ENCODE measurements at places on chromosomes 12 and 14. TPM values are rescaled to one million over a fixed set of nuclear protein-coding genes. Genes with fewer than 3 reads are reported as not detected.

The KRT85 gene
- not detected for total RNA-seq

GRCh38 chr12:128693115-128693514, 130.6 kb downstream of the SLC15A4 start:
- no peaks in the 10 kb centered on the region for H3K36me3 ChIP-seq
- no peak overlapping the region for H3K27ac ChIP-seq
- no peaks in the 10 kb centered on the region for H3K4me1 ChIP-seq

- DNase-seq, result no peak
- no peaks in the 10 kb centered on the region for H3K36me3 ChIP-seq
- peaks cover 18% of the 10 kb centered on the region for H3K4me1 ChIP-seq
- H3K27me3 ChIP-seq, result no peaks in the 10 kb centered on the region
Measured at GRCh38 chr14:103545915-103546651, 16.4 kb downstream of the BAG5 start.

DNA sequence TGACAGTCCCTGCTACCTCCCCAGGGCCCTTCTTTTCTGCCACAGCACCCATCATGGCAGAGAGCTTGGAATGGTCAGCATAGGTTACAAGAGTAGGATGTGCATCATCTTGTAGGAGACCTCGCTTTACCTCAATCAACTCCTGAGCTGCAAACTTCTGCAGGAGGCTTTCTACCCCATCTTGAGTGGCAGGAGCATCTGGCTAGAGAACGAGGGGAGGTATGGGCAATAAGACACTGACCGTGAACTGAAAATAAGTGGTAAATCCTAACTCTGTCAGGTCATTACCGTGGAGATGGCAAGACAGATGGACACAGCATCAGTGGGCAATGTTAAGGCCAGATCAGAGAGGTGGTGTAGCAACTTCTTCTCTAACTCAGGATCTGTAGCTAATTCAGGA, 7.8 kb downstream of the METTL3 start:
- no peak for DNase-seq
- H3K27ac ChIP-seq, result peak overlapping the region; percentile 43
- H3K36me3 ChIP-seq, result peaks cover 47% of the 10 kb centered on the region
- H3K4me1 ChIP-seq, result peaks cover 19% of the 10 kb centered on the region

DNA sequence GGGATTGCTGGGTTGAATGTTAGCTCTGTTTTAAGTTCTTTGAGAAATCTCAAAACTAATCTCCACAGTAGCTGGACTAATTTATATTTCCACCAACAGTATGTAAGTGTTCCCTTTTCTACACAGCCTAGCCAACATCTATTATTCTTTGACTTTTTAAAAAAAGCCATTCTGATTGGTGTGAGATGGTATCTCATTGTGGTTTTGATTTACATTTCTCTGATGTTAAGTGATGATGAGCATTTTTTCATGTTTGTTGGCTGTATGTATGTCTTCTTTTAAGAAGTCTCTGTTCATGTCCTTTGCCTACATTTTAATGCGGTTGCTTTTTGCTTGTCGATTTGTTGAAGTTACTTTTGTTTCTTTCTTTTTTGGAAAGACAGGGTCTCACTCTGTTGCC, 301.1 kb upstream of the OR4E1 start:
- no peak overlapping the region for H3K27ac ChIP-seq
- H3K4me3 ChIP-seq, result no peak overlapping the region
- no peaks in the 10 kb centered on the region for H3K4me1 ChIP-seq
- H3K36me3 ChIP-seq, result no peaks in the 10 kb centered on the region

DNA sequence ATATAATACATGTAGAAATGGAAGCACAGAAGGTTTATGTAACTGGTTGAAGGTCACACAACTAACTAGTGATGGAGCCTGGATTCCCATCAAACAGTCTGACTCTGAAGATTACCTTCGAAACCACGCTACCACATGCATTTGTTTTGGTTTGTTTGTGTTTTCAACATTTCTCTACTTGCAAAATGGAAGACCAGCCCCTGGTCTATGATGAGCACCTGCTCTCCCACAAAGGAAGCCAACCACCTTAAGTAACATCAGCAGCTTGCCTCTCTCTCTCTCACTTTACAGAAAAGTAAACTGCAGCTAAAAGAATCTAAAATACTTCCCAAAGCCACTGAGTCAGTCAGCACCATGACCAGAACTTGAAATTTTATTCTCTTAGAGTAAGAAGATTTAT, 186.9 kb upstream of the TMPO start:
- no peaks in the 10 kb centered on the region for H3K27me3 ChIP-seq
- H3K4me3 ChIP-seq, result no peak overlapping the region
- H3K36me3 ChIP-seq, result no peaks in the 10 kb centered on the region
- DNase-seq, result no peak
- no peaks in the 10 kb centered on the region for H3K4me1 ChIP-seq
- no peak overlapping the region for H3K27ac ChIP-seq

The FGF6 gene
- total RNA-seq, result not detected

The ATXN2 gene
- total RNA-seq, result 52.9 TPM

The SLC25A47 gene
- not detected for total RNA-seq

DNA sequence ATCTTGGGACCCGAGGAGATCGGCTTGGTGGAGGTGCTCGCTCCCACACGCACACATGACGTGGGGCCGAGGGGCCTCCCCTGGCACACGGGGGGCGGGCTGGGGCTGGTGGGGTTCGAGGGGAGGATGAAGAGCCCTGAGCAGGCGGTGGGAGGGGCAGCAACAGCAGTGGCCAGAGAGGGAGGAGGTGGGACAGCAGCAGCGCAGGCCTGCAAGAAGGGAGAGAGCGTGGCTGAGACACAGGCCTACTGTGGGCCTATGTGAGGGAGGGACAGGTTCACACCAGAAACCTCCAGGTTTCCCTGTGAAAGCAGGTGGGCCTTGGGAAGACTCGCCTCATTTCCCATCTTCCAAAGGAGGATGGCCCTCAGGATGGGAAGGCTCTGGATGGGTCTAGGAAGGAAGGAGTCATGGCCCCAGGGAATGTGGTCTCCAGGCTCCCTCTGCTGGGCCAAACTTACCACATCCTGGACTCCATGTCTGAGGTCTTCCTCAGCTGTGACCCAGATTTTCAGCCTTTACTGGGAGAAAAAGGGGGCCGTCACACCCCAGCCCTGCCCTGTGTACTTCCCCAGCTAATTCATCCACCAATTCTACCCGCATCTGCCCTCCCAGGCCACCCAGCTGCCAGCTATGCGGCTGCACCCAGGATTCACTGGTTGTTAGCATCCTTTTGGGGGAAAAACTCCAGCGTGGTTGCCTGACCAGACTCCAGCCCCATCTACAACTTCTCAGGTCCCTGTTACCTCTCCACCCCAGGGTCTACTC, 2.8 kb downstream of the PIANP start:
- no peaks in the 10 kb centered on the region for H3K36me3 ChIP-seq
- H3K27ac ChIP-seq, result 0 out of 2 replicates have a peak overlapping the region, but pooled peaks have one; percentile 59
- H3K4me3 ChIP-seq, result no peak overlapping the region
- peak; percentile 85 for DNase-seq
- peaks cover 28% of the 10 kb centered on the region for H3K27me3 ChIP-seq

DNA sequence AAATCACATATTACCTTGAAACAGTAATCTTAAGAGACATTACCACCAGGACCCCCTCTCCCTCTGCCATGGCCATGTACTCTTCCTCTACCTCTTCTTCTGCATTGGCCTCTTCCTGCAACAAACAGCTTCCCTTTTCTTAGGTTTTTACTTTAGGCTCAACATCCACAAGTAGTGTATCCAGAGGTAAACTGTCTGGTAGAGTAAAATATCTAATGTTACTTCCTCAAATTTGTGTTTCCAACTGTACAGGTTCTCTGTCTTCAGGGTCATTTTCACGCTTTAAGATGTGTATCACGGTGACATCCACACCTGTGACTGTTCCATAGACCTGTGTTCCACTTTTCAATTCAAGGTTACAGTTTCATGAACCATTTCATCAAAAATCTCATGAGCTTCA, 13.4 kb downstream of the CDK17 start:
- no peaks in the 10 kb centered on the region for H3K27me3 ChIP-seq
- no peak for DNase-seq
- no peak overlapping the region for H3K4me3 ChIP-seq
- no peaks in the 10 kb centered on the region for H3K4me1 ChIP-seq

DNA sequence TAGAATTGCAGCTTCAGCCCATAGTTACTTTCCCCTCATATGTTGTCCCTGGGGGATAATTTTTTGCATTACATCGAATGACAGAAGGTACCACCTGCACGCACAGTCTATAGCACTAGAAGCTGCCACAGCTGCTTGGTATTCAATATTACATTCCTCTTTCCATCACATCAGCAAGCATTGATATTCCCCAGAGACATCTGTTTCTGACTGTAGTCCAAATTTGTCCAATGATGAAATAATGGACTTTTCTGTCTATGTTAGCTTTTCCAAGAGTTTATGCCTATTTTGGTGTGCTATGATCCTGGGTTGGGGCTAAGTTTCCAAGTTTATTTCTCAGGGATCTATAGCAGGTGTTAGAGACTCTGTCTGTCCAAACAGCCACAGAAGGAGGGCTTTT, 335.4 kb downstream of the LRIG3 start:
- H3K36me3 ChIP-seq, result no peaks in the 10 kb centered on the region
- no peak overlapping the region for H3K4me3 ChIP-seq
- no peak overlapping the region for H3K27ac ChIP-seq
- no peak for DNase-seq

Data from GM23338 (cell line).